ENCODE measurements at places on chromosomes 16 and 17.

GRCh38 chr16:1984347-1985225, 593 bp downstream of the GFER start:
- peak; percentile 59 for DNase-seq

- DNase-seq, result no peak
Observed at GRCh38 chr17:31588512-31588911, 197.0 kb downstream of the RAB11FIP4 start.

DNA sequence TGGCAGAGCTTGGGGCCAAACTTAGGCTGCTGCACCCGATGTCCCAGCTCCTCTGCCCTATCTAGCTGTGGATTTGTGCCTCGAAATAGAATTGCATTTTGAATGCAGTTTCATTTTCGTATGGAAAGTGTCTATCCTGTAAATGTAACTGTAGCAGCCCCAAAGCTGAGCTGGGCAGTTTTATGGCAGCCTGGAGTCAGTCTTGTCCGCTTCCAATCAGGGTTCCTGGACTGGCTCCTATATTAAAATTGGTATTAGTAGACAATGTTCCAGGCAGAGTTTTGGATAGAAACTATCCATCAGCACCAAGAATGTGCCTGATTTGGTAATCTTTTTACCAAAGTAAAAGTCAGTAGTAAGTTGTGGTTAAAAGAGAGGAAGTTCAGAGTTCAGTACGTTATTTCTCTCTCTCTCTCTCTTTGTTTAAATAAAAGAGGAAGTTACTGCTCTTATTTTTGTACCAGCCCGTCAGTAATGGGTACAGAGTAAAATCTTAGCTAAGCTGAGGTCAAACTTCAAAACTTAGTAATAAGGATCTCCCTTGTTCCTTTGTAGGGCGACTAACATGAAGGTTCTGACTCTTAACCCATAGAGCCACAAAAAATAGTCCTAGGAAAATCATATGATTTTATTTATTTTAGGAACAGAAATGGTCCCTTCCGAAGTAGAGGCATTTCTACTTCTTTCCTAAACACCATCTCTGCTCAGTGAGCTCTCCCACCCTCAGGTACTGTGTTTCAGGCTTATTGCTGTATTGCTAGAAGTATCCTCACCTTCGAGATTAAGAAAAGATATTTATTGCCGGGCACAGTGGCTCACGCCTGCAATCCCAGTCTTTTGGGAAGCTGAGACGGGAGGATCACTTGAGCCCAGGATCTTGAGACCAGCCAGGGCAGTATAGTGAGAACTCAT, 28.0 kb downstream of the PRKCB start:
- no peak for DNase-seq

GRCh38 chr17:3026856-3027751, 36.3 kb downstream of the OR1D5 start:
- DNase-seq, result no peak

DNA sequence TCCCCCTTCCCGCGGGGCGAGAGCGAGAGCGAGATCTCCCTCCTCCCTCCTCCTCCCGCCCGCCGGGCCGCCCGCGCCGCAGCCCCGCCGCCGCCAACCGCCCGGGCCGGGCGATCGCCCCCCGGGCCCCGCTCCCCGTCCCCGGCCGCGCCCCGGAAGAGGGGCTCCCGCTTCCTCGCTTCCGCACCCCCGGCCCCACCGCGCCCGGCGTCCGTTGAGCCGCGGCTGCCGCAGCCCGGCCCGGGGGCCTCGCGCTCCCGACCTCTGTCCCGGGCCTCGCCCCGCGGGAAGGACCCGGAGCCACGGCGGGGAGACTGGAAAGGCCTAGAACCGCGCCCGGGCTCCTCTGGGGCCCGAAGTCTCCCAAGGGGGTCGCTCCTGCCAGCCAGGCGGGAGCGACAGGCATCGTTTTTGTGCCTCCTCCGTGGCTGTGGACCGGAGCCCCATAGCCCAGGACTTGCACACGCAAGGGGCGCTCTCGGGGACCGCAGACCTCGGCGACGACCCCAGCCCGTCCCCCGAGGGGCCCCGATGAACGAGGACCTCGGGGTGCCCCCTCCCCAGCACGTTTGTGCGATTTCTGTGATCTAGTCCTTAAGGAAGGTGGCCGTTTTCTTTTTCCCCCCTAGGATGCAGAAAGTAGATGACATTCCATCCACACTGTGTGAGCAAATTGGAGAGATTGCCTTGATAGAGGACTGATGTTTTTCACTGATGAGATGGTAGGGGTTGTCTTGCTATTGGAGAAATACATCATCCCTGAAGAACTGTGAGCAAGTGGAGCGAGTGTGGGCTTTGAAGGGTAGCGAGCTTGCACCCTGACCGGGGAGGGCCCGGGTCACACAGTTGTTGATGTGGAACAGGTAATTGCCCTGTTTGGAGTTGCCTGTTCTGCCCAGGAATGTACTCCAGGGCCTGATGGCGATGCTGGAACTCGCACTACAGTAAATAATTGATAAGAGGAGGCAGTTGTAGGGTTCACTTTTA, 611 bp downstream of the BANP start:
- no peak for DNase-seq
